Stimulated activated CD4-positive, alpha-beta T cell treated with anti-CD3 and anti-CD28 coated beads, Interleukin-1b, Interleukin-23, amount 100 ng/mL, for 4 hours (primary cell): ENCODE measurements at places on chromosomes 3 and 15.

DNA sequence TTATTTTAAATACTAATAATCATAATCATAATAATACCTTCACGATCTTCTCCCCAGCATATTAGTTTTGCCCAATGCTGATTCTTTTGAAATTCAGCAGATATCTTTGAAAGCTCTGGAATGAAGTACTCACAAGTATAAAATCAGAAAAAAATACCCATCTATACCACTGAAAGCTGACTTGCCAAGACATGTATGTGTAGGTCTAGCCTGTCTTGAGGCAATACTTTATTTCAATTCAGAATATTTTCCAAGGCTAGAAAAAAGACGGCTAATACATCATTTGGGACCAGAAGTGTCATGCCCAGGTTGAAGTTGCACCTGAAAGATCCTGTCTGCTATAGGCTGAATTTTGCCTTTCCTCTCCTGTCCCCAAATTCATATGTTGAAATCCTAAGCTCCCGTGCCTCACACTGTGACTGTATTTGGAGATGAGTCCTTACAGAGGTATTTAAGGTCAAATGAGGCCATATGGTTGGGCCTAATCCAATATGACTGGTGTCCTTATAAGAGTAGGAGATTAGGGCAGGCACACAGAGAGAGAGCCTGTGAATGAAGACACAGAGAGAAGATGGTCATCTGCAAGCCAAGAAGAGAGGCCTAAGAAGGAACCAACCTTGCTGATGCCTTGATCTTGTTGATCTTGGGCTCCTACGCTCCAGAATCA lies 255.9 kb upstream of the CMC1 start:
- no peak for DNase-seq

- no peak for DNase-seq
Observed at GRCh38 chr3:28674212-28674611, 325.6 kb upstream of the AZI2 start.

GRCh38 chr15:91793771-91794170 lies 59.7 kb upstream of the SLCO3A1 start:
- no peak for DNase-seq

DNA sequence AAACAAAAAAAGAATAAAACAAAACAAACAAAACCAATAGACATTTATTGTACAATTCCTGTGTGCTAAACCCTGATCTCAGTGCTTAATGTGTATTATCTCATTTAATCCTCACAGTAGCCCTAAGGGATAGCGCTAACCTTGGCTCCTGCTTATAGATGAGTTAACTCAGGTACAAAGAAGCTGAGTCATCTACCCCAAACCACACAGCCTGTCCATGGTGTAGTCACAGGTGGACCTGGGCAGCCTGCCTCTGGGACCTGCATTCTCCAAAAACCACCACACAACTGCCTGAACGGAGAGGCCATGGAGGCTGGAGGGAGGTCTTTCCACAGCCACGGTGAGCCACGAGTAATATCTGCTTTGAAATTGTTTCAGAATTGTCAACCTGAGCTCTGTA lies 5.5 kb upstream of the CLN6 start:
- DNase-seq, result no peak
